ENCODE measurements at places on chromosomes 2 and 18.

GRCh38 chr2:114651933-114652332 is 209.5 kb downstream of the DPP10 start:
- no peak for DNase-seq

DNA sequence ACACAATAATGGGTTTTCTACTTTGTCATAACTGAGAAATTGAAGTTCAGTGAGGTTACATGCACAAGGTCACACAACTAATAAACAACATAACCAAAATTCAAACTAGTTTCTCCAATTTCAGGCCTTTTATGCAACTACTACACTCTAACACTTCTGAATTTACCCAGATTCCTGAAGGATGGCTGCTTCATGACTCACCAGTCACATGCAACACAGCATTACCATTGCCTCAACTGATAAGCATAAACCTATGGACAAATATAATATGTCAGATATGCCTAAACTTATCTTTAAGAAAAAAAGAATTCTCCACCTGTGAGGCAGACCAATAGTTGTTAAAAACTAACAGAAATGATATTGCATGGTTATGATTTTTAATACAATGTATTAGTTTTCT is 586.5 kb upstream of the SLC8A1 start:
- DNase-seq = no peak

DNA sequence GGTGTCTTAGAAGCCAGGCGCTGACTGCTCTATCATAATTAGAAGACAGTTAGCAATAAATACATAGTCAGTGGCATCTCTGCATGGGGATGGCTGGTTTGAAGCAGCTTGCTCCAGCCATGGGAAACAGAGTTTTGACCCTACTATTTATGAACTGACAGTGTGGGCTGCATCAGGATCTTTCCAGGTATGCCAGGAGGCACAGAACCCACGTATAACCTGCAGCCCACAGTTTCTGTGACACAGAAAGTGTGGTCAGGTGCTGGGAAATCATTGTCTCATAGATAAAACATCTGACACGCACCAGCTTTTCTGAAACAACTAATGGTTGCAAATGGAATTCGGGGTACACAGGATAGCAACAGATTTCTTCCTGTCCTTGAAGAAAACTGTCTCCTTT is 34.7 kb downstream of the INPP4A start:
- no peak for DNase-seq

DNA sequence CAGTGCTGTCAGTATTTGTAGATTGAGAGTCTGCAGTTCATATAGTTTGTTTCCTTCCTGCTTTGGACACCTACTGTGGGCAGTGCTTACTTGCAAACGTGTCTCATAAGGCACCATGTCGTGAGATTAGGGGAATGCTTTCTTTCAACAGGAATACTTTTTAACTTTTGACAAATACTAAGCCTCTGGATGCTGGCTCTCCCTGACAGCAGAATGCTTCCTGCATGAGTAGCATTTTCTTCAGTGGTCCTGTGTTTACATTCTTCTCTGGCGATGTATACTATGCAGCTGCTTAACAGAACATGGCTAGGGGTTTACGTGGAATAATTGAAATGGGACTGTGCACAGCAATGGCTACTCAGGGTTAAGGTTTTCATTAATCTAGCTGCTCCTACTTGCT is 807.5 kb downstream of the MBD2 start:
- no peak for DNase-seq

DNA sequence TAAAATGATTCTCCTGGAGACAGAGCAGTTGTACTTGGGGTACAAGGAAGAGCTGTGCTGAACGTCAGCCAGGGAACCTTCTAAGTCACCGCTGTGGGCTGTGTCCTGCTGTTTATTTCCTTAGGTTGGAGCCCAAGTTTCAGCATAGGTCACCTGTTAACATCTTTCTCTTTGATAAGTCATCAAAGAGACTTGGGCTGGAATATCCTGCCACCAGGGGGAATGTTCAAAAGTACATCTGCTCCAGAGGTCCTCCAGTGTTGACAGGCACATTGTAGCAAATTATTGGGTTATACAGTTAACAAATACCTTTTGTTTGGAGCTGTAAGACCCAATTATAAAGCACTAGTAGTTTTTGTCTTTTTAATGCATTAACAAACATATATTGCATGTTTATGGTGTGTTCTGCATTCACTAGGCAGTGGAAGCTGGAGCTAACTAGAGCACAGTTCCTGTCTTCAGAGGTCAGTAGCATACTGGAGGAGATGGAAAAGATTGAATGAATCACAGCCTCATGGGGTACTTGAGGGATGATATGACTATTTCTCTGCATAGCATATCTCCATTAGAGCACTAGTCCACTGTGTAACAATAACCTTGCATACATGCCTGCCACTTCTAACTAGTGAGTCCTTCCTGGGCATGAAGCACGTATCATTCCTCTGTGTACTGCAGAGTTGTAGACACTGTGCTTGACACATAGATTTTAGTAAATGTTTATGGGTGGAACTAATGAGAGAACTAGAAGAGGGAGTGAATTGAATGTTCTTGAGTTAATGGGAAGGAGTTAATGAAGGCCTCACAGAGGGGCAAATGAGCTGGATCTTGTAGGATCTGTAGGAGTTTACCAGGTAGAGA is 182.1 kb downstream of the AGAP1 start:
- DNase-seq = no peak

- DNase-seq = no peak
Observed at GRCh38 chr2:121336528-121337294, 51.7 kb upstream of the TFCP2L1 start.

GRCh38 chr2:220956429-220956828 is 615.7 kb downstream of the EPHA4 start:
- DNase-seq = no peak

DNA sequence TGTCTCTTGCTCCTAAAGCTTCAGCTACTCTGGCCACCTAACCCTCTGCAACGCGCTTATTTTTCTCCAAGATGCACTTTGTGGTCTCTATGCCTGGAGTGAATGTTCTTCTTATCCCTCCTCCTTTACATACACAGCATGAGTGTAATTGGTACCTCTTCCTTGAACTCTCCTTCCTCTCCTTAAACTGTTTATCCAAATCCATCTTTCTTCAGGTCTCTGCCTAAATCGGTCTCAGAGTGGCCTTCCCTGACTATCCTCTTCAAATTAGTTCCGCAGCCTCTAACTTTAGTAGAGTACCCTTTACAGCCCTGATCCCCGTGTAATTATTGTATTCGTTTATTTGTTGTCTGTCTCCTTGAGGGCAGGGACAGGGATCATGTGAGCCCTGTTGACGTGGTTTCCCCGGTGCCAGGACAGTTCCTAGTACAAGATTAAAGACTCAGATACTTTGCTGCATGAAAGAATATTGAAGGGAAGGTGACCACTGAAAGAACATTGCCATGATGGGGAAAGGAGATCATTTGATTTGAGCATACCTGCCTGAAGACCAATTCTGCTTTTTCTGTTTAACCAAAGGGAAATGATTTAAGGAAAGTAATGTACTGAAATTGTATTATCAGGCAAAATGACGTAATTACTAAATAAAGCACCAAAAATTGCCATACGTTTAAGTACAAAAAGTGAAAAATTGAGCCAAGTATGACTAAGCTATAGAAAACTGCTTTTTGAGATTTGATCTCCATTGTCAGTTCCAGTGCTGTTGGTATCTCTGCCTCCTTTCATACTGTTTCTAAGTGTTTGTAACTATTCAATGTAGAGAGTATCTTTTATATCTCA is 1.2 kb downstream of the CNOT9 start:
- no peak for DNase-seq

All from stimulated activated CD8-positive, alpha-beta memory T cell treated with anti-CD3 and anti-CD28 coated beads, Interleukin-15, amount 100 ng/mL, for 4 hours (primary cell).